M059J (cell line): ENCODE measurements at places on chromosomes 5 and 9.

DNA sequence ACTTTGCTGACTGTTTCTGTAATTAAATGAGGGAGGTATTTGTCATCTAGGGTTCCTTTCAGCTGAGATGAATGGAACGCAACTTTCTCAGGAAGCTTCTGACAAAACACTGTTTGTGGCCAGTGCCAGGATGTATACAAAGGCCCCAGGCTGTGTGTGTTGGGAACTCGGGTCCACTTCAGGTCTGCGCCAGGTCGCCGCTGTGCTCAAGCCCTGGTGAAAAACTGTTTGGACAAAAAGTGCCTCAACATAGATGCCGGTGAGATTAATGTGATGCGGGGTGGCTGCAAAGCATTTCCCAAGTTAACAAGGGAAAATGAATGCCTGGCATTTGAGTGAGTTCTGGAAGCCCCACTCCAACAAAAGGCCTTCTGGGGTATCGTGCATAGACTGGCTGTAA, 156.4 kb downstream of the GABBR2 start:
- peak; percentile 92 for DNase-seq

- DNase-seq, result no peak
Measured at GRCh38 chr5:108264533-108264932, 117.4 kb downstream of the FBXL17 start.

DNA sequence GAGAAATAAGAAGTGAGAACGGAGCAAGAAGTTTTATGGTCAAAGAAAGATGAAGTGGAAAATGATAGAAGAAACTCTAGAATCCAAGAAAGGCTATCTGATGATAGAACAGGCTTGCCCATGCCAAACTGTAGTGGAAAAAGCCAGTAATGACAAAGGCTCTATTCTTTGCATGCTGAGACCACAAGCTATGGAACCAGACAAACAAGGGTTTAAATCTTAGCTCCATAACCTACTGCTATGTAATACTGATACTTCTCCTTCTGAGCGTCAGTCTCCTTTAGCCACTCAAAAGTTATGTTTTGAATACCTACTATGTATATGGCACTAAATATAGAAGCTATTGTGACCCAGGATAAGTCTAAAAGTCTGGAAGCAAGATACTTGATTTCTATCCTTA, 51.2 kb upstream of the TRIM32 start:
- DNase-seq, result no peak

- peak; percentile 4 for DNase-seq
Measured at GRCh38 chr5:145245354-145245753, 589.8 kb downstream of the PRELID2 start.

DNA sequence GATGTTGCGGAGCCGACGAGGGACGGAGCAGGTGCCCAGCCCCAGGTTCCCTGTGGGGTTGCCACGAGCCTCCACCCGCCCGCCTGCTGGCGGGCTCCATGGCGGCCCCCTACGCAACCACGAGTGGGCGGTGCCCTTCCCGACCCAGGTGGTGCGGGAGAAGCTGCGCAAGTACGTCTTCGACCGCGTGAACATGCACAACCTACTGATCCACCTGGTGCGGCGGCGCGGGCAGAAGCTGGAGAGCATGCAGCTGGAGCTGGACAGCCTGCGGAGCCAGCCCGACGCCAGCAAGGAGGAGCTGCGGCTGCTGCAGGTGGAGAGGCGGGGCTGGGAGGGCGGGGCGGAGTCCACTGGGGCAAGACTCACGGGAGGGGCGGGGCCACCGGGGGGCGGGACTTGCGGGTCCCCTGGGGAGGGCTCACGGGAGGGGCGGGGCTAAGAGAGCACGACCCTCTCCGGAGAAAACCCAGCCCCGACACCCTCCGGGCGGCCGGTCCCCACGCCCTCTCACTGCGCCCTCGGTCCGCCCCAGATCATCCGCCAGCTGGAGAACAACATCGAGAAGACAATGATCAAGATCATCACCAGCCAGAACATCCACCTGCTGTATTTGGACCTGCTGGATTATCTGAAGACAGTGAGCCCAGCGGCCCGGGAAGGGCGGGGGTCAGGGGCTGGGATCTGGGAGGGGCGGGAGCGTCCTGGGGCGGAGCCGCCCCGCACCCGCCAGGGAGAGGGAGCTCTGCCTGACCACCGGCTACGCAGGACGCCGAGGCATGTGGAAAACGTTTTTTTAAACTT, 3.9 kb downstream of the CCDC183 start:
- DNase-seq, result peak; percentile 75

DNA sequence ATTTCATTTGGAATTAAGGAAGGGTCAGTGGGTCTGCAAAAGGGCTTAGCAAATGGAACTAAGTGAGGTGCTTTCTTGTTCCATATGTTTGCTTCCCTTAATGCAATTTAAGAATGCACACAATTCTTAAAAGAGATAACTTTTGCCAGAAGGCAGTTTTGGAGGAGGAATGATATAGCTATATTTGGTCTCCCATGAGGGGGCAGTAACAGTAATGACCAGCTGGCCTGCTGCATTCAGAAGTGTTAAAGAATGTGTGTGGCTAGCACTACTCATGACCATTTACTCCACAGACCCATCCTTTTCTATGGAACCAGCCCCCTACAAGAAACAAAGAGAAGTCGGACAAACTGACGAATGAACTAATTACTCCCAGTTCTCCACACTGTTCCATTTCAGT, 638.9 kb downstream of the RAB3C start:
- DNase-seq, result no peak

DNA sequence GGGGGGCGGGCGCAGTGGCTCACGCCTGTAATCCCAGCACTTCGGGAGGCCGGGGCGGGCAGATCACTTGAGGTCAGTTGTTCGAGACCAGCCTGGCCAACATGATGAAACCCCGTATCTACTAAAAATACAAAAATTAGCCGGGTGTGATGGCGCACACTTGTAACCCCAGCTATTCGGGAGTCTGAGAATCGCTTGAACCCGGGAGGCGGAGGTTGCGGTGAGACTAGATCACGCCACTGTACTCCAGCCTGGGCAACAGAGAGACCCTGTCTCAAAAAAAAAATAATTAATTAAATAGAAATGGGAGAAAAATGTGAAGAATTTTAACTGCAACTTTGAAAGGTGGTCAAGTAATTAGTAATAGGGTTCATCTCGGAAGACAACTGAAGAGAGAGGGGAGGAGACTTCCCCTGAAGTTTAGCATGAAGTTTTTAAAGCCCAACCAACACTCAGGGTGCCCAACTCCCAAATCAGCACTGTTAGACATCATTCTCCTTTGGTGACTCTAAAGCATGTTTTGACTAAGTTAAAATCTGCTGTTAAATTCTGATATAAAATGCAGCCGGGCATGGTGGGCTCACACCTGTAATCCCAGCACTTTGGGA, 1.4 kb upstream of the CSNK1A1 start:
- peak; percentile 9 for DNase-seq

DNA sequence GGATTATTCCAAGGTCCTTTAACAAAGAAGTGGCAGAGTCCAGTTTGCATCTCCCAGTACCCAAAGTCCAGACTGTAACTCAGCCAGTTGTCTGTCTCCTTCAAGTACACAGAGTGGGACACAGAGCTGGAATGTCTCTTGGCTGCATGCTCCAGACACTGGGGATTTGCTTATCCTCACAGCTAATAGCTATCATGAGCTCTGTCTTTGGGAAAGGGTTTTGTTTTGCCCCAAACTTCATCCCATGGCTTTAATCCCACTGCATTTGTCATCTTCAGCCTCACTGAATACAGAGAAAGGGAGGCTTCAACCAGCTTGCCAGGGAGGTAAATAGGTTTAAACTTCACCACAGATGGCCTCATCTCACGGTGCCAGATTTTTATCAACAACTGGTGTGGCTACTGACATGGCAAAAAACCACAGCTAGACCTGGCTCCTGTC, 412.2 kb upstream of the SLC24A2 start:
- no peak for DNase-seq

DNA sequence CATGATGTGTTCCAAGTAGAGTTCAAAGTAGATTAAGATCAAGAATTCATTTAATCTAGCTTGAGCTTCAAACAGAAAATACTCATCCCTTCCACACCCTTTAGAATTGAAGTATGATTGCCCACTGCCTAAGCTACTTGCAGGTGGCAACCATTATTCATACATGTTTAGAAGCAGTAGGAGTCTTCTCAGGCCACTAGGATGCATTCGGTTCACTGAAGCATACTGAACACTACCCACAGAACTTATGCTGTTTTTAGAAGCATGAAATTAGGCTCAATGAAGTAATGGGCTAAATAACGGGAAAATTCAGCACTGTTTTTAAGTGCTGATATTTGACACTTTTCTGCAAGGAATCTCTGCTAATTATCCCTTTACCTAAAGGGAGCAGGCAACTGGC, 263.4 kb downstream of the DEPDC1B start:
- DNase-seq, result no peak

- no peak for DNase-seq
Measured at GRCh38 chr5:25439025-25439424, 794.2 kb upstream of the CDH10 start.

GRCh38 chr9:77161191-77161590, 16.1 kb upstream of the VPS13A start:
- no peak for DNase-seq

- no peak for DNase-seq
Measured at GRCh38 chr5:81830596-81830995, 79.7 kb upstream of the SSBP2 start.

DNA sequence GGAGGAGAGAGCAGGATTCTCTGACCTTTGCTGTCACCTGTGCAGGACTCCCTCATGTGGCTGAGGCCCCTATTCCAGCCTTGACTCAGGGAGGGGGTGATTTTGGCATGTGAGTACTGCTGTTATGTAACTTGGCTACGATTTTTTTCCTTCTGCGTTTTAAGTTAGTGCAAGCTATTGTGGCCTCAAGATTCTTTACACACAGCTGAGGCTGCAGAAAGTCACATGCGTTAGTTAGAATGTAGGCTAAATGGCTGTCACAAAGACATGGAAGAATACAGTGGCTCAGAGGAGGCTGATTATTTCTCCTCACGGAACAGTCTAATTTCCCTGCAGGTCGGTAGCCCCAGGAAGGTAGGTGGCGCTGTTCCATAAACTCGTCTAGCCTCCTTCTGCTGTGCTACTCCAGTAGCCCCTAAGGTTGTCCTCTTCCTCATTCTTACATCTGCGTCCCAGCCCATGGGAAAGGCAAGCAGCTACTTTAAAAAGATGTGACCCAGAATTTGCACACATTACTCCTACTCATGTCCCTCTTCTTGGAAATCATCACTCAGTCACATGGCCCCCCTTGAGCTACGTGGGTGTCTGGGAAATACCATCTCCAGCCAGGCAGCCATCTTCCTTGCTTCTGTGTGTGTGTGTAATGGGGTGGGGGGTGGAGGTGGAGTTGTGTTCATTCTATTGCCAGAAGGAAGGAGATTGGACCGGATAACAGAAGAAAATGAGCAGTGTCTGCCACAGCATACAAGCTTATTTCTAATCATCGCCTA, 486.6 kb downstream of the CCDC171 start:
- peak; percentile 31 for DNase-seq

DNA sequence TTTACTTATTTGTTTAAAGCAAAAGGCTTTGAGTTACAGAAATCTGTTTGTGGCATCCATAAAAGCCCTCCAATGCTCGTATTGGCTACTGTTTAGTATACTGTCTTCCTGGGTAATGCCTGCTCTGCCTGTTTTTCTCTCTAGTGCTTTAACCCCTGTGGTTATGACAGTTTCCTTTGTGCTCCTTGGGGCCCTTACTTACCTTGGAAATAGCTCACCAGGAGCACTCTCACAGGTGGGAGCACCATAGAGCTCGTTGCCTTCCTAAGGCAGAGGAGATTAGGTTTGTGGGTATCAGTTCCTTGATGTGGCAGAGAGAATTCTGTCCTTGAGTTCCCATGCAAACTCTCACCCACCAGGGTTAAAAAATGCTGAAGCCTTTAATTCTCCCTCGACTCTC, 242.8 kb downstream of the CDH18 start:
- no peak for DNase-seq

- DNase-seq, result no peak
Measured at GRCh38 chr5:140111011-140111858, 2.7 kb upstream of the PURA start.

GRCh38 chr5:167912941-167913665, 378.3 kb upstream of the WWC1 start:
- DNase-seq, result peak; percentile 63

DNA sequence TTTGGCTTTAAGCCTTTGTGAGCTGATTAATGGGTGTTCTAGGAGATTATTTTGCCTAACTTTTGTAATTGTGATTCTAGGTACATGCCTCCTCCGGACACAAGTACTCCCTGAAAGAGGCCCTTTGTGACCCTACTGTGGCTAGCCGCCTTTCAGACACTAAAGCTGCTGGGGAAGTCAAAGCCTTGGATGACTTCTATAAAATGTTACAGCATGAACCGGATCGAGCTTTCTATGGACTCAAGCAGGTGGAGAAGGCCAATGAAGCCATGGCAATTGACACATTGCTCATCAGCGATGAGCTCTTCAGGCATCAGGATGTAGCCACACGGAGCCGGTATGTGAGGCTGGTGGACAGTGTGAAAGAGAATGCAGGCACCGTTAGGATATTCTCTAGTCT, 13.6 kb downstream of the ITGA1 start:
- peak; percentile 45 for DNase-seq

- peak; percentile 15 for DNase-seq
Measured at GRCh38 chr5:136309376-136309775, 56.0 kb downstream of the TRPC7 start.

DNA sequence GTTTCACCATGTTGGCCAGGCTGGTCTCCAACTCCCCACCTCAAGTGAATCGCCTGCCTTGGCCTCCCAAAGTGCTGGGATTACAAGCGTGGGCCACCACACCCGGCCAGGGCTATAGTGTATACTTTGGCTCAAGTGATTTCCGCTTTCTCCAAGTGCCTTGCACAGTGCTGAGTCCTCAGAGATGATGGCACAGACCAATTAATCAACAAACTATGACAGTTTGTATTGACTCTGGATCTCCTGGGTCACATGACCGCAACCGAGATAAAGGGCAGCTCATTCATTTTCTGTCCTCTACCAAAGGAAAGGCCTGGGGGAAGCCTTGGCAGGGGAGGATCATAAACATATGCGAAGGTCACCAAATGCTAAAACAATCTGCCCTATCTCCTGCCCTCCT, 11.4 kb upstream of the LARP1 start:
- DNase-seq, result no peak

GRCh38 chr5:157690690-157691433, 19.5 kb downstream of the C5orf52 start:
- no peak for DNase-seq

DNA sequence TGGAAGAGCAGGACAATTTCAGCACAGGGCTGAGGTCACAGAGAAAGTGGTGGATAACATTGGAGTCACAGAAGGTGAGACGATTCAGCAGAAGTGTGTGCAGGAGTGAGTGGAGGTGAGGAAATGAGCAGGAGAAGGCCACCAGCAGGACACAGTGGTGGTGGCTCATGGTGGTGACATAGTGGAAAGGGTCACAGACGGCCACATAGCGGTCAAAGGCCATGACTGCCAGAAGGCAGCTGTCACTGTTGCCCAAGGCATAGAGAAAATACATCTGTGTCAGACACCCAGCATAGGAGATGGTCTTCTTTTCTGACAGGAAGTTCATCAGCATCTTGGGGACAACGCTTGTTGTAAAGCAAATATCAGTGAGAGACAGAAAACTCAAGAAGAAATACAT, 15.0 kb downstream of the OR1N2 start:
- no peak for DNase-seq

DNA sequence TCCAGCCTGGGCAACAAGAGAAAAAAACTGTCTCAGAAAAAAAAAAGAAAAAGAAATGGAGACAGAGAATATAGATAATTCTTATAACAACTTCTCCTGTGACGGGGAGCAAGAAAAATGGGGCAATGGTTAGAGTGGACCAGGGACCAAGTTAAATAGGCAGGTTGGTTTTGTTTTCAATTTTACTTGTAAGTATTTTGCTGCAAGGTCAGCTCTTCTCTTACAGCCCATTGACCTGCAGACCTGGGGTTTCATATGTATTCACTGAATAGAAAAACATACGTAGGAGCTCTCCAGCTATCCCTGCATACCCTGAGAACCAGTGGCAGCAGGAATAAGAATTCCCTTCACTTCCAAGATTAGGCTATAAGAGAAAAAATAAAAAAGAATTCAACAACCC, 29.2 kb upstream of the IL13 start:
- no peak for DNase-seq
